ENCODE measurements at places on chromosomes 7 and 10.
A peak's percentile ranks its signal among the peaks of the same experiment; 100 is the strongest.

GRCh38 chr7:43569424-43569823 lies 13.5 kb upstream of the STK17A start:
- peak; percentile 33 for ATAC-seq
- peaks cover 4% of the 10 kb centered on the region for H3K27me3 ChIP-seq
- H3K4me3 ChIP-seq: no peak overlapping the region
- H3K27ac ChIP-seq: no peak overlapping the region
- no peaks in the 10 kb centered on the region for H3K36me3 ChIP-seq

DNA sequence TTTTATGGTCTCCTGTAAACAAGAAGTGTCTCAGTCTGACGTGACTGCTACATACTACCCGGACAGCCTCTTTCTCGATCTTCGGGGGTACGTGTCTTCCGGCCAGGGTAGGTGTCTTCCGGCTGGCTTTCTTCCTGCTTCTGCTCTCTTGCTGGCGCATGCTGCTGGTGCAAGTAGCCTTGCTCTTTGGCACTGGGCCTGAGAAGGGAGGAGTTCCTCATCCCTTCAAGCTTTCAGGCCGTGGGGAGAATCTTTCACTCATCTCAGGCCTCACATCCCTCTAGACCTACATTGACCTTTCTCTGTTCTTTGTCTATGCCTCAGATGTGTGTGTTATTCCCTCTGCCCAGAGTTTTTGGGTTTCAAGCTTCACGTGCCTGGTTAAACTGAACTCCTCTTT lies 130.4 kb downstream of the JCAD start:
- no peaks in the 10 kb centered on the region for H3K36me3 ChIP-seq
- H3K4me3 ChIP-seq: no peak overlapping the region
- H3K4me1 ChIP-seq: no peaks in the 10 kb centered on the region

- H3K27me3 ChIP-seq: no peaks in the 10 kb centered on the region
- H3K4me1 ChIP-seq: no peaks in the 10 kb centered on the region
- no peaks in the 10 kb centered on the region for H3K36me3 ChIP-seq
- no peak for ATAC-seq
- no peak overlapping the region for H3K27ac ChIP-seq
Observed at GRCh38 chr10:72782649-72783330, 90.8 kb downstream of the MCU start.

DNA sequence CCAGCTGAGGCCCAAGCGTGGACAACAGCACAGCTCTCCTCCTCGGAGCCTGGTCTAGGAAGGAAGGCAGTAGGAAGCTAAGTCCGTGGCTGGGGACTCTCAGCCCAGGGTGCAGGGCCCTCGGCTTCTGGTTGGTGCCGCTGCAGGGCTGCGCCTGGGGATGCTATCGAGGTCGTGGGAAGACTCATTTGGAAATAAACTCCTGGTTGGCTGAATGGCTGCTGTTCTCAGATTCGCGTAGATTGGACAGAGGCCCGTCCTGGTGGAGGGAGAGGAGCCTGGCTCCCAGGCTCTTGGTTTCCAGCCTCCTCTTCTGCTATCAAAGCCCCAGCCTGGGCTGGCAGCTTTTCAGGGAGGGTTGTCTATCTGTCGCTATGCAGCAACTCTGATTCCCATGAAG lies 152.6 kb upstream of the FZD8 start:
- H3K4me3 ChIP-seq: no peak overlapping the region
- H3K27ac ChIP-seq: no peak overlapping the region
- no peaks in the 10 kb centered on the region for H3K4me1 ChIP-seq
- H3K36me3 ChIP-seq: no peaks in the 10 kb centered on the region
- no peak for ATAC-seq

DNA sequence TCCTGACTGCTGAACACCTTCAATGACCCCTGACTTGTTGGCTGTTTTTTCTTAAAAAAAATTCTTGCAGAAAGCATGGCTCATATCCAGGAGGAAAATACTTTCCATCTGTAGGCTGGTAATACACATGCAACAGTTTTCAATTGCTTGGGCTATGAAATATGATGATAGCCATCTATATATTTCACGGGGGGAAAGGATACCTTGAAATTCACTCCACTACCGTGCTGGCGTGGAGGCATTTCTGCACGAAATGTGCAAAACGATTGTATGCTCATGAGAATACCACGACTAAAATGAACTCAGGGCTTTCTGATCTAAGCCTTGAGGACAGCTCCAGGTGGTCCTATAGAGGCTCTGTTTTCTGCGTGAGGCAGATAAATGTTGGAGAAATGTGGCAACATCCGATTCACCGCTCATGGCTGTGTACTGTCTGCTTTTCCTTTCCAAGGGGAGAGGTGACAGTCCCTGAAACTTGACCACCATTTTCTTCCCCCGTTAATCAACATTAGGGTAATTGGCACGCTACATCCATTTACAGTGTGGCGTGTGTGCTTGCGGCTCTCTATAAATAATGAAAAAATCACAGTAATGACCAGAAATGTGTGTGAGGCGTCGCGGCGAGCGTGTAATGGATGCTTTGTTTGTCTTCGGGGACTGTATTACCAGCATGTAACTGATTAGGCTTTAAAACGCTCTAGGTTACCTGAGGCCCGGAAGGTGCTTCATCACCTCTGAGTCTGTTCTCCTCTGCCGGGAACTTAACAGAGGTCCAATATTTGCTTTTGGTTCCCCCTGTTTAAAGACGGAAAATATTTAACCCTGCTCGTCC lies 12.8 kb upstream of the CARD11 start:
- peaks cover 12% of the 10 kb centered on the region for H3K4me1 ChIP-seq
- no peak overlapping the region for H3K27ac ChIP-seq
- ATAC-seq: no peak
- H3K4me3 ChIP-seq: no peak overlapping the region

DNA sequence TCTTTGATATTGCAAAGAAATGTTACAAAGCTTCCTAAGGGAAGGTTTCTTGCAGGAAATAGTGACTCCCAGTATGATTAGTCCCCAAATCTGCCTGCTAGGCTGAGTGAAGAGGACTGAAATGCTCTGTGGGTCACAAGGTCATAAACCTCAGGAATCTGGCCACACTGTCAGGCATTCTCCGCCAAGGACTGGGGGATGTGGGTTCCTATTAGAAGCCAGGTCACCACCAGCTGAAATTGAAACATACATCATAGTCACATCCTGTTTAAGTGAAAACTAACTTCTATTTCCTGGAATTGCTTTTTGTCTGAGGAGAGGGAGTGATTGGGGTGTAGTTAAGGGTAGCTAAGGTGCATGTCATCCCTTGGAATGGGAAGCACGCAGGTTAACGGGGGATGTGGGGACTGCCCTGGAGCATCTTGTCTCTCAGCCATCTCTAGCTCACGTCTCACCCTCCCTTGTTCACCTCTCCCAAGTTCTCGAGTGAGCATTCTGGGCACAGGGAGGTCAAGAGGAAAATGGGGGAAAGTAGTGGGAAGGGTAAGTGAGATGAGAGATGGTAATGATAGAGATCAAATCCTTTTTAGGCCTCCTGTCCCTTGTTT lies 12.0 kb upstream of the GSAP start:
- peak; percentile 92 for ATAC-seq
- H3K27ac ChIP-seq: peak overlapping the region; percentile 54
- no peaks in the 10 kb centered on the region for H3K36me3 ChIP-seq

DNA sequence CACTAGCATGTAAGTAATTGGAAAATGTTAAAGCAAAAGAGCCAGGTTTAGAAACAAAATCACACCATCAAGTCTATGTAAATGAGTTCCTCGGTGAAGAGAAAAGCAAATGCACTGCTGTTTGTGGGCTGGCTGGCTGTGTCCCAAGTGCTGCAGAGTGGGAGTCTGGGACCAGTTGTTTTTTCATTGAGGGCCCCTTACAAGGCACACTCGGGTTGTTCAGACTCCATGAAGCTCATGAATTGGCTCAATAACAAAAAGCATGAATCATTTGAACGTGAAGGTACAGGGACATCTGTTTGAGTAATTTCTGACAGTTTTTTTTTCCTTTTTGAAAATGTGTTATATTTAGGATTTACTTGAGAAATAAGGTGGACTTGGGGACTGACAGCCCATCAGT lies 28.0 kb downstream of the GRK5 start:
- peak overlapping the region; percentile 13 for H3K27ac ChIP-seq
- peaks cover 31% of the 10 kb centered on the region for H3K4me1 ChIP-seq
- peak; percentile 37 for ATAC-seq
- H3K27me3 ChIP-seq: no peaks in the 10 kb centered on the region
- H3K36me3 ChIP-seq: peaks cover 10% of the 10 kb centered on the region
- peak overlapping the region; percentile 0 for H3K4me3 ChIP-seq

All from activated T-helper 17 cell treated with anti-CD3 and anti-CD28 coated beads, Interleukin-2, amount 50 U/mL, for 72 hours (primary cell).